ENCODE measurements at places on chromosomes 11 and 22.

GRCh38 chr11:91220476-91221202 lies 997.8 kb upstream of the CHORDC1 start:
- no peak for DNase-seq

DNA sequence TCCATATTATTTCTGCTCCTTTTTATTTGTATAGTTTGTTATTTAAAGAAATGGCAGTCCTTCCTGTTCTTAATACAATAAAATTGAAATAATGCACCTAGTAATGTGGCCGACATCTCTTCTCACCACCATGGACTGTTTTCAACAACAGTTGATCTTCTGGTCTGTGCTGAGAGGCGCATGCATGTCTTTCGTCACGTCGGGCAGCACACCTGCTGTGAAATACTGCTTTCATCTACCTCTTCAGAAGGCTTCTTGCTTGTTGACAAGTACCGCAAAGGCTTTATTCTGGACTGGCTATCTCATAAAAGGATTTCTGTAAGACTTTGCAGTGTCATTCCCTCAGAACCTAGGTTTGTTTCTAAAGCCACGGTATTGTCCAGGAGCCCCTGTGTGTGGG lies 13.9 kb upstream of the MYO18B start:
- no peak for DNase-seq

DNA sequence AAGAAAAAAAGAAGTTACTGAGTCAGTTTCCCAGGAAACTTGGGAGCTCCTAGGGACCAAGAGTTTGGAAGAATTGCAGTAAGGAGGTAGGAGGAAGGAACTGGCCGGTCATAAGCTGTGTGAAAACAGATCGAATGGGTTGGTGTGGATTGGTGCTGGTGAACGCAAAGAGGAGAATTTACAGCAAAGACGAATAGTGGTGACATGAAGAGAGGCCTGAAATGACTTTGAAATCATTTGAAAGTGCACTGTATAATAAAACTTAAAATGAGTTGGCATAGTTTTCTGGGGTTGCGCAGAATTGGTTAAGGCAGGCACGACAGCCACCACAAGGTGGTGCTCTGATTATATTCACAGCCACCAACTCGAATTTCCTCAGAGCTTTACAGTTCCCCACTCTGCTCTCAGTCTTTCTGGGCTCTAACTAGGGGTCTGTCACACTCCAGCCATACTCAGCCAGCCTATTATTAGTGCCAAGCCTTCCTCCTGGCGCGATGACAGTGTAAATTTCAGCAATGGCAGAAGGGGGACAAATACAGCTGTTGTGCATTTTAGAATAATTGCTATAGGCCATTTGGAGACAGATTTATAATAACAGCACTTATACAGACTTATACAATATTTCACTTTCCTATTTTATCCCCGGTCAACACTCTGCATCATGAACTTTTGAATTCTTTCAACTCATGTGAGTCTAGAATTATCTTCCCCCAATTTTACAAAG lies 8.3 kb upstream of the HTR3B start:
- no peak for DNase-seq

GRCh38 chr11:126391970-126392632 lies 36.6 kb downstream of the ST3GAL4 start:
- no peak for DNase-seq

DNA sequence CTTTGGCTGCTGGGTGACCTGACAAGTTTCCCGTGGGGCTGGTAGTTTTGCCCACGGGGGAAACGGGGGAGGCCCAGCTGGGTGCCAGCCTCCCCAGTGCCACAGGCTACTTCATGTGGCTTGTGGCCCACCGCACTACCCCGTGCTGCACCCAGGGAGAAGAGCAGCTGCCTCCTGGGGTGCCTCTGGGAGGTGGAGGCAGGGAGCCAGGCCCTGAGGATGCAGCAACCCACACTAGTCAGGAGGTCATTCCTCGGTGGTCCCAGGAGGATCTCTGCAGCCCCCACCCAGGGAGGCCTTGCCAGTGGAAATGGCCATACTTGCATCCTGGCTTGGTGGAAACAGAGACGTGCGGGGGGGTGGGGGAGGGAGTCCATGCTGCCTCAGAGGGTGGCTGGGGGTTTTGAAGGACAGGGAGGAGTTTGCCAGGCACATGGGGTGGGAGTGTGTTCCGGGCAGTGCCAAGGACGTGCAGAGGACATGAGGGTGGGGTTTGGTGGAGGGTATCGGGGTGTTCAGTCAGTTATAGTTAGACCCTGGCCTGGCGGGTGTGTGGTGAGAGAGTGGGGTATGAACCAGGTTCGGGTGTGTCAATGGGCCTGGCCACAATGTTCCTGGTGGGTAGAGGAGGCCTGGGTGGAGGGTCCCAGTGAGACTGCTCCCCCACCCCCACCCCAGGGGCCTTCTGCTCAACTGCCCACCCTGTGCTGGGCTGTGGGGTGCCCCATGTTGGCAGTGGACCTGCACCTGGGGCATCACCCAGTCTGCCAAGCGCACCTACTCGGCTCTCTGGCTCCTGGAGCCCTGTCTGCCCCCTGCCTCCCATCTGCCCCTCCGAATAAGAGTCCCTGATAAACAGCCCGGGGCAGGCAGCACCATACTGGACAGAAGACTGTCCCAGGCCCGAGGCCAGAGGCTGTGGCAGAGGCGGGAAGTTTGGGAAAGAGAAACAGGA lies 3.8 kb downstream of the PIM3 start:
- peak; percentile 45 for DNase-seq

- peak; percentile 48 for DNase-seq
These were observed 93.5 kb downstream of the MYEOV start for GRCh38 chr11:69387409-69387885.

DNA sequence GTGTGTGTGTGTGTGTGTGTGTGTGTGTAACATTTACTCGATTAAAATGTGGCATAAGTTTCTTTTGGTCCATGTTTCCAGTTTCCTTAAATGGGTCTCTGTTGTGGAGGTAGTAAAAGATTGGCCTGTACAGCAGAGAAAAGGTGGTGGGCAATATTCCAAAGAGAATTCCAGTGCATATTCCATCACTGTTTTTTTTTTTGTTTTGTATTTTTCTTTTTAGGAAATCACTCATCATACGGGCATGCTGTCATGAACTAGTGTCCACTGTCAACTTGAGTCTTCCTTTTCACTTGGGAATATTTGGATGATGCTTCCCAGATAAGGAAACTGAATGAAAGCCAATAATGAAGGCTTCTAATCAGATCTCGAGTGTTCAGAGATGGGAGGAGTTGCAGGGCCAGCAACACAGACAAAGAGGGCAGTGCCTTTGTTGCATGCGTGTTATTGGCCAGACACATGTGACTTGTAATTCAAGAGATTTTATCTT lies 95.2 kb upstream of the PDGFD start:
- no peak for DNase-seq

GRCh38 chr22:38608992-38609750 lies 39.2 kb upstream of the DMC1 start:
- no peak for DNase-seq

DNA sequence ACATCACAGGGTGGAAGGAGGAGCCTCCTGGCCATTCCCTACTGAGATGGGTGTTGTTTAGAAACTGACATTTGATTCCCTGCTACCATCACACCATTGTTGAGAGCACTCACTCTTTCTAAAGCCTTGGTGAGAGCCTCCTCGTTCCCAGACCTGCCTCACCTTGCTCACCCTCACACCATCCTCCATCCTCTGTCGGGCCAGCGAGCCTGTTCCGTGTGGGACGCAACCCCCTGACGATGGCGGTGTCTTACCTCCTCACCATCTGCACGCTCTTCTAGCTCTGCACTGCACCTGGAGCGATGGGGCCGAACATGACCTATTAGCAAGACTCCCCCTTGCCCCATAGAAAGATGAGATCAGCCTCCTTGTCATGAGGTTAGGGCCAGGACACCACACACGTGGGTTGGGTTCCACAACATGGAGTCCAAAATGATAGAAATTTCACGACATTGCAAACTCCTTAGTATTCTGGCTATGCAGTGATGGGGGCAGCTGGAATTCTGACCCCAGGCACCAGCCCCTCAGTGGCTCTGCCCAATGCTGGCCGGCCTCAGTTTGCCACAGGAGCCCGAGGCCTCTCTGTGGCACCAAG lies 1017.9 kb downstream of the TBC1D22A start:
- DNase-seq: peak; percentile 40

- no peak for DNase-seq
These were observed 685.1 kb downstream of the METTL15 start for GRCh38 chr11:28793282-28793738.

DNA sequence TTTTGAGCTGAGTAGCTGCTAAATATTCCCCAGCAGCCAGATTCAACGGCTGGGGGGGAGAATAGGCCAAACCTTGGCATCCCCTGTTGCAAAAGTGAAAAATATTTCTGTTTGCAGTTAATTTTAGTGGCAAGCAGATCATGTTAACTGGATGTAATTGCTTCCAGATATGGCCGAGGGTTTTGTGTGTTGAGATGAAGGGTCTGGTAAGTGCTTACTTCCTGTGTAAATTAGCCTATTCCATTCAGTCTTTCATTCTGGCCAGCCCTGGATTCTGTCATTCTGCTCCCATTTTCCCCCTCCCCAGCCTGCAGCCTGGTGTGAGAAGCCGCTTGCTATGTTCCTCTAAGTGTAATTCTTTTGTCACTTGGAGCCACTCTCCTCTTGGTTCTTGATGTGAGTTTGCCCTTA lies 17.4 kb downstream of the ZBTB16 start:
- no peak for DNase-seq

- DNase-seq: peak; percentile 74
These were observed 98.2 kb upstream of the NNMT start for GRCh38 chr11:114197799-114198500.

- DNase-seq: no peak
These were observed 30.8 kb downstream of the CBL start for GRCh38 chr11:119236891-119237290.

DNA sequence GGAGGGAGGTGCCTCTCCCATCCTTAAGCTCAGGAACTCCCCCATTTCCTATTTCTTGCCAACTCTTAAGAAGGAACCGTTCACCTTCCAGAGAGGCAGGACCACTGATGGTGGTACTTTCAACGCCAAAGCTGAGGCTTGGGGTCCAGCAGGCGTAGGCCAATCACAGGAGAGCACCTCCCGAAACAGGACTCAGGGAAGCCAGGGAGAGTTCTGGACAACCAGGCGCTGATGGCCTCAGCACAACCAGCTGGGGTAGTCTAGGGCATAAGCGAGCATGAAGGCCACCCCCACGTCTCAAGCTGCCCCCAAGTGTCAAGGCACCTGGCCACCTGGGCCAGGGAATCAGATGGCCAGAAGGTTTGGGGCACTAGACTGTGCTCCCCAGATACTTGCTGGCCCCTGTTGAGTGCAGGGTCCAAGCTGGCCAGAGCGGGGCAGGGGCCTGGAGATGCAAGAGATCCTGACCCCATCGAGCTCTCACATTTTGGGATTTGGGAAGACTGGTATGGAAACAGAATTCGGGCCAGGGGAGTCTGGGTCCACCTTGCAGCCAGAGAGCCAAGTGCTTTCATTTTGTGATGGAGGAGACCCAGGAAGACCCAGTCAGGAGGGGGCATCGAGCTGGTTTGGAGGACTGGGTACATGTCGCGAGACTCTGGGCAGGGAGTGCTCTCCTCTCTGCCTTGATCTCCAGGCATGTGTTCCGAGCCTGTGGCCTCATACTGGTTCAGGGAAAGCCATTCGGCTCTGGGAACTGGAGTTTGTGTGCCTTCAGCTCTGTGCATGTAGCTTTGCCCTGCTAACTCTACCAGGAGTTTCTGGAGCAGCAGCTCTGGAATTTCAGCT lies 926 bp downstream of the CD6 start:
- DNase-seq: no peak

- no peak for DNase-seq
These were observed 145.7 kb downstream of the TRPC6 start for GRCh38 chr11:101438126-101438525.

DNA sequence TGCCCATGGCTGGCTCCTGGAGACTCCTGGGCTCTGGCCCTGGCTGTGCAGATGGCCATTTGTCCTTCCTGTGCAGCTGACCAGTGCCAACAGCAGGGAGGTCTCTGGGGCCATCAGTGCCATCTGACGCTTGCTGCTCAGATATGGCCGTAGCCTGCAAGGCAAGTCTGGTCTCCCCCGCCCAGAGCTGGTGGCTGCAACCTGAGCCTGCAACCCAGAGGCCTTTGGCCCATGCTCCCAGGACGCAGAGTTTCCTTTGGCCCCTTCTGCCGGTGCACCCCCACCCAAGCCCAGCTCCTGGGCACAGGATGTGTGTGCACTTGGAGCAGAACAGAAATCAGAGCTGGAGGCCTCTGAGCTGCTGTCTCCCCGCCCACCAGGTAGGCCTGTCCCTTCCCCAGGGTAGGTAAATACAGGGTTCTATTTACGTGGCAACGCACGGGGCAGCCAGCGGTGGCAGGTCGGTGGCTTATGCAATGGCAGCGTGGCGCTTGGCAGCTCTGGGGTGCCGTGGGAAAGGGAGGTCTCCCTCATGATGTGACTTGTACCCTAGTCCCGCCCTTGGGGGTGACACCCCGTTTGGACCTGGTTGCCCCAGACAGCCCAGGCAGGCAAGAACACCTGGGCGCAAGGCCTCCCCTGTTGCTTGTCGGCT lies 21.0 kb upstream of the MYEOV start:
- no peak for DNase-seq

- DNase-seq: peak; percentile 53
These were observed 15.6 kb downstream of the TOM1 start for GRCh38 chr22:35315141-35315854.

DNA sequence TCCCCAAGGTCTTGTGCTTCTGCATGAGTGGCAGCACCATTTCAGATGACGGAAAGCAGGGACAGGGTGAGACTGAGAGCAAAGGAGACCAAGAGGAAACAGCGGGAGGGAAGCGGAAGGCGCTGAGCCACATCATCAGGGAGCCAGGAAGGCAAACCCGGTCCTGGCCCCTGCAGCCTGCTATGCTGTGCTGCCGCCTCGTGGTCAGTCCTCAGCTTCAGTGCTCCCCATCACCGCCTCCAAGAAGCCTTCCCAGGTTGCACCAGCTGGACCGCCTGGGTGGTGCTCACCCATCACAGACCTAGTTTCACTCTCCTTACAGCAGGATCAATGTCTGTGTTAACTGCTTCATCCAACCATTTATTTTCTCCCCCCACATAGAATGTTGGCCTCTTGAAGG lies 73.0 kb upstream of the PHF21B start:
- no peak for DNase-seq

- DNase-seq: no peak
These were observed 275.3 kb downstream of the C11orf87 start for GRCh38 chr11:109697140-109697843.

- no peak for DNase-seq
These were observed 22.9 kb downstream of the RNF141 start for GRCh38 chr11:10518123-10518522.
